Neuronal stem cell (in vitro differentiated cells): ENCODE measurements at places on chromosomes 16 and 17.

DNA sequence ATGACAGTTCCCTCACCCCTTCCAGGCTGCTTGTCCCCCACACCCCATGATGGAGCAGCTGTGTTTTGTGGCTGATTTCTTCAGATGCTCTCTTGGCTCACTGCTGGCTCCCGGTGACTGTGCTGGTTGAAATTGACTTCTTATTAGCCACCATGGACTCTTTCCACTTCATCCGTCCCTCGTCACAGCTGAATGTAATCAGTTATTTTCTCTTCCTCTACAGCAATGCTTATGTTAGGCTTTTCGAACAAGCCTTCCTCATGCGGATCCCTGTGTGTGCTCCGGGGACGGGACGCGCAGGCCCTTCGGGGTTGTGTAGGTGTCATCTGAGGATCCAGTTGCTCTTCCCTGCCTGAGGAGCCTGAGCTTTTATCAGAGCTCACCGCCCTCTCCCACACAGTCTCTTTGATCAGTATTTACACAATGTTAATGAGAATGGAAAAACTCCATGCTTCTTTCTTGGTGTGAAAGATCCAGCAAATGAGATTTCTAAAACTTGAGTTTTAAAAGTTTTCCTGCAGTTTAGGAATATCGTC, 87.5 kb downstream of the RPTOR start:
- DNase-seq: no peak
- peaks cover 10% of the 10 kb centered on the region for H3K4me1 ChIP-seq
- H3K36me3 ChIP-seq: peaks cover 2% of the 10 kb centered on the region
- no peaks in the 10 kb centered on the region for H3K27me3 ChIP-seq

DNA sequence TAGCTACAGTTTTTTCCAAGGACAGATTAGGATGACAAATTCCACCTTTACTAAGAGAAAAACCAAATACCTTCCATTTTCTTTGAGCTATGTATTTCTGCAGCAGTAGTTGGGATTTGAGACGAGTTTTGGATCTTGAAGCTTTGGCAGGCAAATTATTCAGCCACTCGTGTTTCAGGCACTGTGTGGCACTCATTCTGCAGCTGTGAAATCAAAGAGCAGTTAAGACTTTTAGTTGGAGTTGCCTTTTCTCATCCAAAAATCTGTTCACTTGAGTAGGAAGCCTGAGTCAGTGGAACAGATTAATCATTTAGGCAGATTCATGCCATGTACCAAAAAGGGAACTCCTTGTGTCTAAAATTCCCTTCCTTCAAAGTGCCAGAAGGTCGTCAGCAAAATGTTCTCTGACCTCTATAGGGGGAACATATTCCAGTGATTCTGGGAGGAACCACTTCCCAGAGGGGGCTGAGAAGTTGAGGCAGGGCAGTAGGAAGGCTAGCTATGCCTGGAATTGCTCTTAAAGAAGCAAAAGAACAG, 20.1 kb downstream of the ORC6 start:
- DNase-seq: no peak
- H3K4me1 ChIP-seq: no peaks in the 10 kb centered on the region
- H3K36me3 ChIP-seq: no peaks in the 10 kb centered on the region

DNA sequence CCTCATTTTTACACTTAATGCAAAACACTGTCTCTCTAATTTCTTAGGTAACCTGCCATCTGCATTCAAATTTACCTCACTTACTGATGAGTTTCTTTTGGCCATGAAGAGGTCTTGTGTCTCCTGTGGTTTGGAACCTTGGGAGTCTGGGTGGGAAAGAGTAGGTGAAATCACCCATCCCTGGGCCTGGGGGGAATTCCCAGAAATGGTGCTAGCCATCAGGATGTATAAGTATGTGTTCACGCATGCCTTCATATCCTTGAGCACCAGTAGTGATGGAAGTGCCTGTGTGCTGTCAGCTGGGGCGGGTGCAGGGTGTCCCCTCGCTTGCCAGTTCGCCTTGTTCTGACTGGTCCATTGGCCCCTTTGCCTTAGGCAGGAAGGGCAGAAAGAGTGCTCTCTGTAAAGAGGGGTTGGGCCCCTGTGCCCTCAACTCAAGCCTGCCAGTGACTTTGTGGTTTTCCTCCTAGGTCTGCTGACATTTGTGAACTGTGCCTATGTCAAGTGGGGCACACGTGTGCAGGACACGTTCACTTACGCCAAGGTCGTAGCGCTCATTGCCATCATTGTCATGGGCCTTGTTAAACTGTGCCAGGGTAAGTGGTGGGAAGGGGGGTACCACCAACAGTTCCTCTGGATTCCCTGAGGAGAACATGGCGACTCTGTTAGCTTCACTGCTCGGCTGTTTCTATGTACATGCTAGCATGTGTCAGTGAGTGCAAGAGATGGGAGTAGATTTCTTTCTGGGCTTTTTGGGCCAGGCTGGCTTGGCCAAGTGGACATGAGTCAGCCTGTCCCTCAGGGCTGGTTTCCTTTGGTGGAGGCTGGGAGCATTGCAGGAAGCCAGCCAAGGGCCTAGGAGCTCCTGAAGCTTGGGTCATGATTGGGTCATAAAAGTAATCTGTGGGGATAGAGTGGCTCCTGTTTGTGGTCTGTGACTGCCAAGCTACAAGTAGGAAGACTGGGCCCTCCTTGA, 23.2 kb downstream of the SLC7A6OS start:
- H3K27ac ChIP-seq: no peak overlapping the region
- peaks cover 1% of the 10 kb centered on the region for H3K4me1 ChIP-seq
- peaks cover 11% of the 10 kb centered on the region for H3K36me3 ChIP-seq
- H3K4me3 ChIP-seq: no peak overlapping the region
- DNase-seq: no peak

- peaks cover 23% of the 10 kb centered on the region for H3K4me1 ChIP-seq
- no peak overlapping the region for H3K27ac ChIP-seq
- peak; percentile 37 for DNase-seq
- no peak overlapping the region for H3K4me3 ChIP-seq
- H3K27me3 ChIP-seq: no peaks in the 10 kb centered on the region
Observed at GRCh38 chr16:49464877-49465504, 91.4 kb downstream of the C16orf78 start.

GRCh38 chr17:13513039-13513405, 88.7 kb downstream of the HS3ST3A1 start:
- no peak overlapping the region for H3K4me3 ChIP-seq
- H3K27ac ChIP-seq: no peak overlapping the region
- H3K4me1 ChIP-seq: no peaks in the 10 kb centered on the region
- H3K36me3 ChIP-seq: peaks cover 30% of the 10 kb centered on the region
- H3K27me3 ChIP-seq: no peaks in the 10 kb centered on the region

DNA sequence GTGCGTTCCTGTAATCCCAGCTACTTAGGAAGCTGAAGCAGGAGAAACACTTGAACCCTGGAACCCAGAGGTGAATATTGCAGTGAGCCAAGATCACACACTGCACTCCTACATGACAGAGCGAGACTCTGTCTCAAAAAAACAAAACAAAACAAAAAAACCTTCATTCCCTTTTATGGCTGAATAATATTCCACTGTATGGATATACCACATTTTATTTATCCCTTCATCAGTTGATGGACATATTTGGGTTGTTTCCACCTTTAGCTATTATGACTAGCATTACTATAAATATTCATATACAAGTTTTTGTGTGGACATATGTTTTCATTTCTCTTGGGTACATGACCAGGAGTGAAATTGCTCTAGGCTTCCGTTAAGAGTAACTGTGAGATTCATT, 30.9 kb upstream of the PRKCA start:
- H3K4me3 ChIP-seq: no peak overlapping the region
- no peaks in the 10 kb centered on the region for H3K36me3 ChIP-seq
- no peaks in the 10 kb centered on the region for H3K27me3 ChIP-seq

DNA sequence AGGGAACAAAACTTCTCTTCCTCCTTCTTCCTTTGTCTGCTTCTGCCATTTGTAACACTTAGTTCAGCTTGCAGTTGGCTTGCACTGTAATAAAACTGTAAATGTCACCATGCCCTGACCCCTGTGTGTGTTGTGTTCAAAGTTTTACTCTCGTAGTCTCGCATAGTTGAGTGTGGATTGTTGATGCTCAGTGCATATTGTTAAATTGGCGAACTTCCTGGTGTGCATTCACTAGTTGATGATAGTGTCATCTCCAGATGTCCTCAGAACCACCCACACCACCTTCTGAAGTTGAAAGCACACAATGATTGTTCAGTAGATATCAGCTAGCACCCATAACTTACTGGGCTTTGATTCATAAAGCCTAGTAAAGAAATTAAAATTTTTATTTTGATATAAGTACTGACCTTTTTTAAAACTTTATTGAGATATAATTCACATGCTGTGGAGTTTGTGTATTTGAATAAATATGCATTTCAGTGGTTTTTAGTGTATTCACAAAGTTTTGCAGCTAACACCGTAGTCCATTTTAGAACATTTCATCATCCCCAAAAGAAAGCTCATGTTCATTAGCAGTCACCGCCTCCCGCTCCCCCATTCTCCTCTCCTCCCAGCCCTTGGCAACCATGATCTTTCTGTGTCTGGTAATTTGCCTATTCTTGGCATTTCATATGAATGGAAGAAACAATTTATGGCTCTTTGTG, 25.0 kb downstream of the USP10 start:
- H3K4me1 ChIP-seq: peaks cover 13% of the 10 kb centered on the region
- peaks cover 20% of the 10 kb centered on the region for H3K36me3 ChIP-seq
- H3K27ac ChIP-seq: no peak overlapping the region

- no peak for DNase-seq
- no peaks in the 10 kb centered on the region for H3K36me3 ChIP-seq
- H3K27me3 ChIP-seq: no peaks in the 10 kb centered on the region
- H3K4me1 ChIP-seq: no peaks in the 10 kb centered on the region
- no peak overlapping the region for H3K4me3 ChIP-seq
Observed at GRCh38 chr16:79618692-79619050, 18.1 kb upstream of the MAF start.

GRCh38 chr17:67375716-67376115, 1.4 kb upstream of the PITPNC1 start:
- H3K36me3 ChIP-seq: no peaks in the 10 kb centered on the region
- H3K27me3 ChIP-seq: peaks cover 3% of the 10 kb centered on the region
- H3K27ac ChIP-seq: no peak overlapping the region
- peaks cover 18% of the 10 kb centered on the region for H3K4me1 ChIP-seq

DNA sequence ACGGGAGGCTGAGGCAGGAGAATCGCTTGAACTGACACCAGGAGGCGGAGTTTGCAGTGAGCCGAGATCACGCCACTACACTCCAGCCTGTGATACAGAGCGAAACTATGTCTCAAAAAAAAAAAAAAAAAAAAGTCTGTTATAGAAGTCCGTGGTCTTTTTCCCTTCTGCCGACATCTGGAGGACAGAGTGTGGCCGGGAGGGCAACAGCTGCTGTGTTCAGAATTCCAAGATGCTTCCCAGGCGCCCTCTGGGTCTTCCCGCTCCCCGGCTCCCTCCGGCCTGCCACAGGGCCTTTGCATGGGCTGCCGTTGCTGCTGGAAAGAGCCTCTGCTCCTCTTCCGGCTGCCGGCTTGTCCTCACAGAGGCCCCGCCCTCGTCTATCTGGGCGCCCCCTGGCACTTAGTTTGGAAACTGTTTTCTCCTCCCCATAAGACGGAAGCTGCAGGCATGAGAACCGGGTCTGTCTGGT, 2.4 kb upstream of the CACNA1H start:
- H3K36me3 ChIP-seq: no peaks in the 10 kb centered on the region
- peaks cover 18% of the 10 kb centered on the region for H3K4me1 ChIP-seq
- no peaks in the 10 kb centered on the region for H3K27me3 ChIP-seq
- no peak overlapping the region for H3K27ac ChIP-seq

DNA sequence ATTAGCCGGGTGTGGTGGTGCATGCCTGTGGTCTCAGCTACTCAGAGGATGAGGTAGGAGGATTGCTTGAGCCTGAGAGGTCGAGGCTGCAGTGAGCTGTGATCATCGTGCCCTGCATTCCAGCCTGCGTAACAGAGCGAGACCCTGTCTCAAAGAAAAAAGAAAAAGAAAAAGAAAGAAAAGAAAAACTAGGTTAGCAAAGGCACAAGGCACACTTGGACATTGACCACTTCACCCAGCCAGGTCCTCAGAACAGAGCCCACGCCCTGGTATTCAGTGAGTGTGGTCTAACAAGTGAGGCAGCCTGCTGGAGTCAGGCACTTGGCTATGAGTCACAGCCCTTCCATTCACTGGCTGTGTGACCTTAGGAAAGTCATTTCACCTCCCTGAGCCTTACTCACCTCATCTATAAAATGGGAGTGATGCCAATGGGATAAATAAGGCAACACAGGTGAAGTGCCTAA, 10.4 kb downstream of the MILR1 start:
- H3K4me1 ChIP-seq: no peaks in the 10 kb centered on the region
- H3K4me3 ChIP-seq: no peak overlapping the region
- H3K27ac ChIP-seq: no peak overlapping the region
- no peaks in the 10 kb centered on the region for H3K36me3 ChIP-seq
- no peak for DNase-seq
- peaks cover 5% of the 10 kb centered on the region for H3K27me3 ChIP-seq

DNA sequence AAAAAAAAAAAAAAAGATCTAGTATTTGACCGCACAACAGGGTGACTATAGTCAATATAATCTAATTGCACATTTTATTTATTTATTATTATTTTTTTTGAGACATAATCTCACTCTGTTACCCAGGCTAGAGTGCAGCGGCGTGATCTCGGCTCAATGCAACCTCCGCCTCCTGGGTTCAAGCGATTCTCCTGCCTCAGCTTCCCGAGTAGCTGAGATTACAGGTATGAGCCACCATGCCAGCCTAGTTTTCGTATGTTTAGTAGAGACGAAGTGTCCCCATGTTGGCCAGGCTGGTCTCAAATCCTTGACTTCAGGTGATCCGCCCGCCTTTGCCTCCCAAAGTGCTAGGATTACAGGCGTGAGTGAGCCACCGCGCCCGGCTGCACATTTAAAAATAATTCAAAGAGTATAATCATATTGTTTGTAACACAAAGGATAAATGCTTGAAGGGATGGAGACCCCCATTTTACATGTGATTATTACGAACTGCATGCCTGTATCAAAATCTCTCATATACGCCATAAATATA, 794 bp downstream of the ANKS3 start:
- H3K4me3 ChIP-seq: peak overlapping the region; percentile 64
- DNase-seq: no peak
- peaks cover 3% of the 10 kb centered on the region for H3K4me1 ChIP-seq
- H3K27ac ChIP-seq: no peak overlapping the region

GRCh38 chr16:18784917-18785623, 5.1 kb downstream of the RPS15A start:
- H3K4me3 ChIP-seq: no peak overlapping the region
- no peak overlapping the region for H3K27ac ChIP-seq
- peaks cover 76% of the 10 kb centered on the region for H3K36me3 ChIP-seq
- no peaks in the 10 kb centered on the region for H3K27me3 ChIP-seq
- peaks cover 15% of the 10 kb centered on the region for H3K4me1 ChIP-seq

DNA sequence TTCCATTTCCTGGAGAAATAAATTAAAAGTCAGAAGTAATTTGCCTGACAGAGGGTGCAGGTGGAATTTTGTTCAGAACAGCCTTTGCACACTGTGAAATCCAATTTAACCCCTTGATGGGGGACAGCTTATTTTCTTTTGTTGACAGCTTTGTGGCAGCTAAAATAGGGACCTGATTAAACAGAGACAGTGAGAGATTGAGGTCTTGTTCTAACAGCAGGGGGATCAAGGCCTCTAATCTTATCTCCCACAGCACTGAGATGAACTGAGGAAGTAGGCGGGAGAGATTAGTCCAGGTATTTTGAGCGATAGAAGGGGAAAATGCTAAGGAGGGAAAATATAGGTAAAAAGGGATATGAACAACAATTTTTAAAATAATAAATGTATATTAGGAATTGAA, 1491.4 kb upstream of the GOT2 start:
- no peak overlapping the region for H3K27ac ChIP-seq
- no peak overlapping the region for H3K4me3 ChIP-seq
- no peaks in the 10 kb centered on the region for H3K36me3 ChIP-seq
- DNase-seq: no peak

- no peaks in the 10 kb centered on the region for H3K36me3 ChIP-seq
- peaks cover 13% of the 10 kb centered on the region for H3K4me1 ChIP-seq
- H3K27me3 ChIP-seq: no peaks in the 10 kb centered on the region
- H3K27ac ChIP-seq: no peak within 1 kb of the TSS
- peak; percentile 89 for DNase-seq
- H3K4me3 ChIP-seq: peak within 1 kb of the TSS; percentile 99
Observed at GRCh38 chr17:76452660-76453430, at the start of gene UBE2O. Gene UBE2O (minus strand): TSS chr17:76453152. CDS start chr17:76453141, 11 bp downstream.
